ENCODE measurements at places on chromosomes 4 and X. TPM values are rescaled to one million over a fixed set of nuclear protein-coding genes. Genes with fewer than 3 reads are reported as not detected.

GRCh38 chrX:102720237-102721168 lies at the start of gene GPRASP3:
GPRASP3 (plus strand) TSS chrX:102720743; CDS start chrX:102748996, 28,253 bp downstream.
- peak within 1 kb of the TSS; percentile 29 for H3K27ac ChIP-seq
- peak; percentile 68 for DNase-seq
- H3K4me3 ChIP-seq = peak within 1 kb of the TSS; percentile 52
- H3K27me3 ChIP-seq = no peaks in the 10 kb centered on the region
- no peaks in the 10 kb centered on the region for H3K36me3 ChIP-seq

The TMPRSS11B gene
- total RNA-seq = not detected

The SLC2A9 gene
- total RNA-seq = not detected

The DTHD1 gene
- not detected for total RNA-seq

All from A673 (cell line).